Gastrocnemius medialis (tissue), 4 donors: ENCODE measurements at places on chromosomes 12 and 14.

- DNase-seq, result no peak
Measured at GRCh38 chr12:61356485-61356884, 903.7 kb upstream of the USP15 start.

DNA sequence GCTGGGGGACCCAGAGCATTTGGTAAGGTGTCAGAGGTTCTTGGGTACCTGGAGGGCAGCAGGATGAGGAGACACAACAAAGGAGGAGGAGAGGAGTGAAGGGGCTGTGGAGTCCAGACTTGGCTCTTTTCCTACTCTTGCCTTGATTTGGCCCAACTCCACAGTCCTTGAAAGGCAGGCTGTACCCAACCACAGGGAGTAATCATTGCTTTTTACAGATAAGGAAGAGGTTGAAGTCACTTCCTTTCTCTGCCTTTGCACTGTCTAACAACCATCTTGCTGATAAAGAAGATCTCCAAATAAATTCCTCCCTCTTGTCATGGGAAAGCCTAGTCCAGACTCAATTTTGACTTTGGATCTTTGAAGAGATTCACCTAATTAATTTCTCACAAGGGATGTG is 226.8 kb upstream of the HMGA2 start:
- DNase-seq, result no peak

- no peak for DNase-seq
Measured at GRCh38 chr14:23228812-23229211, 8.9 kb upstream of the RNF212B start.

- no peak for DNase-seq
Measured at GRCh38 chr12:44317651-44318126, 481.8 kb downstream of the TMEM117 start.

GRCh38 chr12:22230280-22230794 is 104.2 kb downstream of the ST8SIA1 start:
- no peak for DNase-seq

- DNase-seq, result no peak
Measured at GRCh38 chr14:78363008-78363407, 192.8 kb downstream of the NRXN3 start.

DNA sequence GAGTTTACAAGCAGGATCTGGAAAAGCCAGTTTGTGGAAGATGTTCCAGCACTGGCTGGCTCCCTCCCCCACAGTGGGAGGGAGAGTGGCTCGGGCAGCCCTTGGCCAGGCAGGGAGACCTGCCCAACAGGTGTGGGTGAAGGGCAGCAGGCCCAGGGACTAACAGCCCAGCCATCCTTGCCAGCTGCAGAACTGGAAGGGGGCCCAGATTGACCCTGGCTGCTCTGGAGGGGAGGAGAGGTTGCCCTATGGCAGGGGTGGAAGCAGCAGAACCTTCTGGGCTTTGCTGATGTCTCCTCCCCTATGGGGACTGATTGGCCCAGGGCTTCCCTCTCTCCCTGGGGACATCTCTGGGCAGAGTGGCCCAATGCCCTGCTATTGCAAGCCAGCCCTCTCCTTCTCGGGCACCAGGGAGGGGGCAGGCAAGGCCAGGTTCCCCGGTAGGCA is 20.5 kb downstream of the IRF2BPL start:
- DNase-seq, result peak; percentile 74

- peak; percentile 30 for DNase-seq
Measured at GRCh38 chr12:75908961-75909605, 122.5 kb downstream of the PHLDA1 start.

DNA sequence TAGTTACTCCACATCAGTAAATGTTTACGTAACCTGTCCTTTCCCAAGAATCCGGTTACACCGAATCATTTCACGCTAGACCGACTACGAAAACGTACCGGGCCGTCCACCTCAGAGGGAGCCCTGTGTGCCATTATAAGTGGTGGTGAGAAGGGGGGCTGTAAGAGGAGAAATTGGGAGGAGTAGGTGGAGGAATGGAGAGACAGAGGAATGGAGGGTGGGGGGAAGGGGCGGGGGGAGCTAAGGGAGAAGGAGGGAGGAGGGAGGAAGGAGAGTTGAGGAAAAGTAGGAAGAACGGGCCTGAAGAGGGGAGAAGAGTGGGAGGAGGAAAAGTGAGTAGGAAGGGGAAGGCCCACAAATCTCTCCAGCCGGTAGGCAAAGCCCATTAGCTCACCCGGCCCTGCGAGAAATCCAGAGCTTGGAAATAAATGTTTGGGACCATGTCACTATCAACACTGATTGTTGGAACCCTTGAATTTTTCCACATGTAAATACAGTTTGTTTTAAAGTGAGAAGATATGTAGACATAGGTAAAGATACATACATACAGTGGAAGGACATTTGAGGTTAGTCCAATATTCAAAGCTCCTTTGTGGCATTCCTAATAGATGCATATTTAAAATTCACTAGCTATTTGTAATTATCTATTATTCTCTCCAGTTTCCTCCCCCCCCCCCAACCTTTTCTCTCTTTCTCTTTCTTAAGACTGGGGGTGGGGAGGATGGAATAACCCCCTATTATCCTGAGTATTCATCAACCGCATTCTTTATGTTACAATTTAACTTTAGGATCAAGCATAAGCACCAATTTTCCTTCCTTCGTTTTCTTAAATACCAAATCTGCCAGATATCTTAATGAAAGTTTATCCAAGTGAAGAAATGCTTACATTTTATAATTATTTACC is 2.1 kb upstream of the FOXG1 start:
- no peak for DNase-seq

- DNase-seq, result no peak
Measured at GRCh38 chr12:34606749-34607519, 584.6 kb downstream of the ALG10 start.

- DNase-seq, result no peak
Measured at GRCh38 chr14:67727361-67727760, 25.7 kb downstream of the RDH12 start.

DNA sequence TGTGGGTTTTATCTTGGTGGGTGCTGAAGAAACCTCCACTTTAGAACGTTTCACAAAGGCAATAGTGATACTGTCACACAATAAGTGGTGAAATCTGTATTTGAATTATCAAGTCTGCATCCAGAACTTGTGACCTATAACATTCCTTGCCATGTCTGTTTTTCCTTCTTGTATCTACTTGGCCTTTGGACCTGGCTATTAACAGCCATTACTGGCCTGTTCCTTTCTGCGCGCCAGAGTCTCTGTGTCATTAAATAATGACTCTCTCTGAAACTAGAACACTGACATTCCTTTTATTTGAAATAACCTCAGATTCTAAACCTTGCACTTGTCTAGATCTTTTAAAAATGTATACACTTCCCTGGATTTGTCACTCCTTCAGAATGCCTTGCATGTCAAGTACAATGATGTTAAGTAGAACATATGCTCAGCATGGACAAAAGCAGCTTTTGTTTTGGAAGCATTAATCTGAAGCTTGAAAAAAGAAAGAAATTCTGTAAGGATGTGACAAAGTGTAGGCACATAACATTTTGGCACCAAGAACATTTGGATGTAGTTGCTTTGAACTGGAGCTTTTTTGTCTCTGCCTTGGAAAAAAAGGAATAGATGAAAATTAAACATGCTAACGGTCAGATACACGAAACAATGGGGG is 95.5 kb upstream of the RPL10L start:
- no peak for DNase-seq

GRCh38 chr12:131724534-131724933 is 13.6 kb downstream of the SFSWAP start:
- no peak for DNase-seq

GRCh38 chr14:31529053-31529452 is 32.2 kb upstream of the NUBPL start:
- no peak for DNase-seq

- no peak for DNase-seq
Measured at GRCh38 chr12:92844151-92844763, 84.8 kb downstream of the EEA1 start.
